ENCODE measurements at places on chromosomes 7 and 10.

DNA sequence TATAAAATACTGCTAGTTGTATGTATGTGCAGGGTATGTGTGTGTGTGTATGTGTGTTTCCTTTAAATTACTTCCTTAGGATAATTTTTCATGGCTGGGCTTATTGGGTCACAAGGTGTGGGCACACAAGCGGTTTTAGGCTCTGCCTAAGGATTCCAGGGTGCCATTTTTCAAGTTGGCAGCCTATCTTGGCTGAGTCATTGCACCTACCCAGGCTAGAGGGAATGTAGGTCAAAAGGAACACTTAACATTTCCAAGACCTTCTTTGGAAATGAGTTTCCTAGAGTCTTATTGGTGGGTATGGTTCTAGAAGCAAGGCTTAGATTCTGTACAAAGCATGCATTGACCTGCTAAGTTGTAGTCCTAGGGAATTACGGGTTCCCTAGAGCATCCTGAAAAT, 642.1 kb downstream of the LRMDA start:
- DNase-seq = no peak

DNA sequence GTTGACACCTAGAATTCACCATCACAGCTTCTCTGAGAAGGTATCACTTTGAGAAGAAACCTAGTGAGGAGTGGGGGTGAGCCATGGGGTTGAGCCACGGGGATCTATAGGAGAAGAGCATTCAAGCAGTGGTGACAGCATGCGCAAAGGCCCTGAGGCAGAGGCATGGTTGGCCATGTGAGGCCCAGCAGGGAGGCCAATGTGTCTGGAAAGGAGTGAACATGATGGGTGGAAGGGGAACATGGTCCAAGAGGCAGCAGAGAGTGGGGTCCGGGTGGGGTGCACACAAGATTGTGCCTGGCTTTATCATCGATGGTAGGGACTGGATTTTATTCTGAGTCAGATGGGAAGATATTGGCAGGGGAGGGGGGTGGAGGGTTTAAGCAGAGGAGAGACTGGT, 36.0 kb upstream of the LEP start:
- no peak for DNase-seq

- DNase-seq = no peak
These were observed 43.2 kb downstream of the DPYSL4 start for GRCh38 chr10:132229834-132230556.

DNA sequence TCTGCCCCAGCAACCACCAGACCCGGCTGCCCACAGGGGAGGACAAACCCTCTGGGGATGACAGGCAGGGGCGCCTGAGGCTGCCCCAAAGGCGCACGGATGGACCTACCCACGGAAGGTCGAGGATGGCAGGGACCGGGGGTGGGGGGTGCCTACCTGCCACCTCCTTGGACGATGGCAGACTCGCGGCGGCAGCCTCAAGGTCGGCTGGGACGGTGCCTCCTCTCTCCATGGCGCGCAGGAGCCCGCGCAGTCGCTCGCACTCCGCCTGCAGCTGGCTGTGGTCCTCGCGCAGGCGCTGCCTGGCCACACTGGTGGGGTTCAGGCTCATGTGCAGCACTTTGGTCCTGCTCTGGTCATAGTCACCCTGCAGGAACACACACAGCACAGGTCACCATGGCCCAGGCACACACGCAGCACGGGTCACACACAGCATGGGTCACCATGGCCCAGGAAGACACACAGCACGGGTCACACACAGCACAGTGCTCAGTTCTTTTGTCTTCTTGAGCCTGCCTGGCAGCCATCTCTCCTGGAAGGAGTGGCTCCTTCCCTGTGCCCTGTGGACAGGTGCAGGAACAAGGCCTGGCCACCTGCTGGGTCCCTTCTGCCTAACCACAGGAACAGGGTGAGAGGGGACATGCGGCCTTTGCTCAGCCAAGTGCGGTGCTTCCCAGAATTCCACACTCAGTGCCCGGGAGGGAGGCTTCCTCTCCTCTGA, 266.6 kb downstream of the ELFN1 start:
- DNase-seq = no peak
